ENCODE measurements at places on chromosomes 2 and 18.
A peak's percentile ranks its signal among the peaks of the same experiment; 100 is the strongest.

GRCh38 chr2:27118525-27119329 is at the start of gene CGREF1:
Gene CGREF1 (minus strand): TSS chr2:27119128. CDS start chr2:27104366, 14,762 bp downstream.
- DNase-seq, result peak; percentile 20
- peaks cover 18% of the 10 kb centered on the region for H3K4me1 ChIP-seq
- H3K4me3 ChIP-seq, result peak within 1 kb of the TSS; percentile 72
- H3K36me3 ChIP-seq, result no peaks in the 10 kb centered on the region
- peaks cover 40% of the 10 kb centered on the region for H3K27me3 ChIP-seq

DNA sequence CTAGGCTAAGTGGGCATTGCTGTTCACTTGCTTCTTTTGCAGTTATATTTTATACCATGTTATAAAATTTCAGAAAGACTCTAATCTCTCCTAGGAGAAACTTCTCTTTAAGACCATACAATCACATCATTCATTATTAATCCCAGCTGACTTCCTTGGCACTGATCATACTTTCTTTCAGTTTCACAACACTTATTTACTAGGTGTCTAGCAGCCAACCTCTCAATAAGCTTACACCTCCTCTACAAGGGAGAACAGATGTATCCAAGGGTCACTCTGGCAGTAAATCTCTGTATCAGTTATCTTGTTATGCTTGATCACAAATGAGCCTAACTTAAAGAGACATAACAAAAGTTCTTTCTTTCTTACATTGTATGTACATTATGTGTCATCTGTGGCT is 69.8 kb upstream of the EPB41L5 start:
- no peak overlapping the region for H3K27ac ChIP-seq
- no peaks in the 10 kb centered on the region for H3K27me3 ChIP-seq
- H3K4me3 ChIP-seq, result no peak overlapping the region
- peaks cover 35% of the 10 kb centered on the region for H3K4me1 ChIP-seq
- no peak for DNase-seq
- H3K36me3 ChIP-seq, result peaks cover 23% of the 10 kb centered on the region

DNA sequence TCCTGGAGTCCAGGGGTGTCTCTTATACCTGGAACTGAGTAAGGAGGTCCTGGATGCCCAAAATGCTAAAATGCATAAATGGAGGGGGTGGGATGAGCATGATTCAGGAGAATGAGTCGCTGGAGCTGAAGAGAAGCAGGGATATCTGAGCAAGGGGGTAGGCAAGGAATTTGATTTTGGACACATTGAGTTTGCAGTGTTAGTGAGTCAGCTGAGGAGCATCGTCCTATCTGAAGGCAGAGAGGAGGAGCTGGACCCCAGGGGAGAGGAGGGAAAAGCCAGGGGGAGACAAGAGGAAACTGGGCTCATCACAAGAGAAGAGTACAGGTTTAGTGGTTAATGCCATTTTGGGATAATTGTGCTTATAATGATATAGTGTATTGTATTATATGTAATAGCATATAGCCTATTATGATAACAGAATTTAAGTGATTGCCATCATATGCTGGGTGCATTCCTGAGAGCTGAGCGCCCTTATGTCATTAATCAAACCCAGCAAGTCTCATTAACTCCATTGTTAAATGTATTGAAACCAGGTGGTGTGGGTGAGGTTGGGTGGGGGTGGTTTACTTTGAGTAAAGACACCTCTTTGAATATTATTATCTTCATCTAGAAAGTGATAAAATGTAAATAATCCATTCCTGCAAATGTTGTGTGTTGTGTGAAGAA is 12.4 kb downstream of the EHD3 start:
- no peak overlapping the region for H3K27ac ChIP-seq
- DNase-seq, result no peak
- H3K36me3 ChIP-seq, result peaks cover 2% of the 10 kb centered on the region
- peaks cover 2% of the 10 kb centered on the region for H3K4me1 ChIP-seq

- peaks cover 60% of the 10 kb centered on the region for H3K4me1 ChIP-seq
- H3K27me3 ChIP-seq, result no peaks in the 10 kb centered on the region
- H3K4me3 ChIP-seq, result no peak overlapping the region
- peaks cover 22% of the 10 kb centered on the region for H3K36me3 ChIP-seq
- DNase-seq, result no peak
- H3K27ac ChIP-seq, result peak overlapping the region; percentile 47
These were observed 45.8 kb downstream of the MBP start for GRCh38 chr18:77086656-77087392.

All from activated naive CD8-positive, alpha-beta T cell treated with anti-CD3 and anti-CD28 coated beads, Interleukin-2, amount 50 U/mL, for 24 hours (primary cell).